HFF-Myc (cell line): ENCODE measurements at places on chromosomes 1 and 21.

DNA sequence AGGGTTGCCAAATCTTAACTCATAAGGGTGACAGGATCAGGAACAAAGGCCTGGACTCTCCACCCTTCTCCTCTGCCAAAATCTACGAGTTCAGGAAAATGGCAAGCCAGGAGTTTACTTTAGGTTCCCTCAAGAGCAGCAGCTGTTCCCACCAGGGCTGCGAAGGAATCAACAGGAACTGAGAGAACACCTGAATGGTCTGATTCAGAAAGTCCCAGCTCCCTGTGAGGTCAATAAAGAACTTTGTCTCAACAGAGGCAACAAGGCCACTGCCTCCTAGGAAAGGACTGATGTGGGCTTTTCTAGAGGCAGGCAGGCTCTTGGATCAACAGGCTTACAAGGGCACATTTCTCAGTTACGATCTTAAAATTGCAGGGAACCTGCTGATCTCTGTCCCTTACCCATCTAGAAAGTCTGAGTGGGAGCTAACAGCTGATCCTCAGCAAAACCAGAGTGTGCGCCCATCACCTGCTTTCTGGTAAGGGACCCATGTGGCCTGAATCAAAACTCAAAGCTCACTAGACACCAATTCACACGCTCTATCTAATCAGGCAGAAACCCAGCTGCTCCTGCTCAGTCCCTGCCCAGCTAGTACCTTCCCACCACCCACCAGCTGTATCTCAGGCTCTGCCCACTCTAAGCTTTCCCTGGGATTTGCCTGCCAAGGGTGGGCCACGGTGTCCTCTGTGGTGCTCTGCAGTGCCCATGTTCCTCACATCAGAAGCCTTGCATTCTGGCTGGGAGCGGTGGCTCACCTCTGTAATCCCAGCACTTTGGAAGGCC lies 83.1 kb downstream of the CAPZB start:
- DNase-seq = no peak

DNA sequence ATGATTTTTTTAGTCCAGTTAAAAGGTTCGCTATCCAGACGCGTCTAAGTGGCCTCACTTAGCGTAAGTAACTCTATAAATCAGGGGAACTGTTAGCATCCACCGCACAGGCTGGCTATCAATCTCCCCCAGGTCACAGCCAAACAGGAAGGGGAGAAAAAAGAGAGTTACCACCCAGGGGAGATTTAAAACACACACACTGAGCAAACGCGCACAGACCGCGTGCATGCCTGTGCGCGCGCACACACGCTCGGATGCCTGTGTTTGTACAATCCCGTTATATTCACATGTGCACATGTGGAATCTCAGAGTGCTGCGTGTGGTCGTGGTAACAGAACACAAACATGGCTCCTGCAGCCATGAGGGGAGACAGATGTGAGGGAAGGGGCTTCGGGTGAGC lies 125.4 kb downstream of the CASZ1 start:
- DNase-seq = no peak

GRCh38 chr1:244920911-244921761 lies 56.8 kb upstream of the HNRNPU start:
- no peak for DNase-seq

DNA sequence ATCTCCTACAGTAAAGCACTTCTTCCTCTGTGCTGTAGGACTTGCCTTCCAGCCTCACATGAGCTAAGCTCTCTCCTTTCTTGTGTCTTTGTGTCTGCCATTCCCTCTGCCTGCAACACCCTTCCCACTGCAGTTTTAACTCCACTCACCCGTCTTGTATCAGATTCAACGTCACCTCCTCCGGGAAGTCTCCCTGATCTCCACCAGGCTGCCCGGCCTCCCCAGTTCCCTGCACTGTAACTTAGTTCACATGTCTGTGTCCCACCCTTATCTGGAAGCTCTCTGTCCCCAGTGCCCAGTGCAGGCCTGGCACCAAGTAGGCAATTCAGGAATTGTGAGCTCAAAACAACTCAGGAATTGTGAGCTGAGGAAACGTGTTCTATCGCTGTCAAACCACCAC lies 96.4 kb downstream of the GLIS1 start:
- no peak for DNase-seq

- no peak for DNase-seq
Measured at GRCh38 chr1:202343652-202344349, 2.1 kb upstream of the UBE2T start.
